Psoas muscle (tissue), 8 donors: ENCODE measurements at places on chromosomes 1 and 21. TPM values are rescaled to one million over a fixed set of nuclear protein-coding genes. Genes with fewer than 3 reads are reported as not detected.

LCE1B gene
- total RNA-seq = not detected

PLA2G2C gene
- total RNA-seq = not detected

DDR2 gene
- 21.2 TPM for total RNA-seq

IRF6 gene
- total RNA-seq = 0.32 TPM

IGFN1 gene
- 231 TPM for total RNA-seq

TCEA3 gene
- 200 TPM for total RNA-seq

- DNase-seq = no peak
Measured at GRCh38 chr1:205604059-205604458, 27.8 kb downstream of the ELK4 start.

DNA sequence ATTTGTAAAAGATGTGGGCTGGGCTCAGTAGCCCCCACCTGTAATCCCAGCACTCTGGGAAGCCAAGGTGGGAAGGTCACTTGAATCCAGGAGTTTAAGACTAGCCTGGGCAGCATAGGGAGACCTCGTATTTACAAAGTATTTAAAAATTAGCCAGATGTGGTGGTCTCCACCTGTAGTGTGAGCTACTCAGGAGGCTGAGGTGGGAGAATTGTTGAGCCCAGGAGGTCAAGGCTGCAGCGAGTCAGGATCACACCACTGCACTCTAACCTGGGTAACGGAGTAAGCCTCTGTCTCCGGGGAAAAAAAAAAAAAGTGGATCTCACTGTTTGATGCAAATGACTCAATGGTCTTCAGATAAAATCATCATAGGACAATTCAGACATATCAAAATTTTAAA lies 77.5 kb upstream of the RBM34 start:
- DNase-seq = no peak

- DNase-seq = no peak
Measured at GRCh38 chr1:201665036-201665435, 126.1 kb downstream of the NAV1 start.

DNA sequence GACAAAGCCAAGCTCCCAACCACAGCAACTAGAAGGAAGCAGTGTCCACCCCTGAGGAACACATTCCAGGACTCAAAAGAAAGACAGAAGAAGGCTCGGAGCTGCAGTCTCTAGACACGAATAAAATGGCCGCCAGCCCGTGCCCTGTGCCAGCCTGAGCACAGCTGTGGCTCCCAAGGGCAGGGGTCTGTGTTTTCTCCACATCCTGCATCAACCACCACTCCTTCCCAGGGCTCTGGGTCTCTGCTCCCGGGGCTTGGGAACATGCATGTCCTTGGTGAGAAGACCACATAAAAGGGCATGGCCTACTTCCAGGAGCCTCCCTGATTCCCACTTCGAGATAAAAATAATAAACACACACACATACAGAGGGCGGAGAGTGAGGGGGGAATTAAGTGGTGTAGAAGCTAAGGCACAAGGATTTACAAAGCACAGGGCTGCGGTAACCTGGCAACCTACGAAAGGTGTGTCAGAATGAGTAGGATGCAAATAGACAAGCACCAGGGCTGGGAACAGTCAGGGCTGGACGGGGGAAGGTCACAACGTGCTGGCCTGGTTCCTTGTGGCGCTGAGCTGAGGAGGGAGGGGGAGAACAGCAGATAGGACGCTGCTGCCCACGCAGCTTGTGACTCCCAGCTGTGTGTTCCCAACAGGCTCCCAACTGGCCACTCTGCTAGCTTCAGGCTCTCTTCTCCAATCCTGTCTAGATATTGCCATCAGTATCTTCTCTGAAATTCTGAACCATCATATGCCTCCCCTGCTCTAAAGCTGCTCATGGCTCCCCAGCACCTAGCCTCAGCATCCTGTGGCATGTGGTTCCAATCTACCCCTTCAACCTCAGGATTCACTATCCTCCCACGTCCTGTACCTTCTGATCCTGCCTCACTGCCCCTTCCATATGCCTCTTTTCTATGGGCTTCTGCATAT lies 72.5 kb downstream of the CD34 start:
- peak; percentile 76 for DNase-seq

DNA sequence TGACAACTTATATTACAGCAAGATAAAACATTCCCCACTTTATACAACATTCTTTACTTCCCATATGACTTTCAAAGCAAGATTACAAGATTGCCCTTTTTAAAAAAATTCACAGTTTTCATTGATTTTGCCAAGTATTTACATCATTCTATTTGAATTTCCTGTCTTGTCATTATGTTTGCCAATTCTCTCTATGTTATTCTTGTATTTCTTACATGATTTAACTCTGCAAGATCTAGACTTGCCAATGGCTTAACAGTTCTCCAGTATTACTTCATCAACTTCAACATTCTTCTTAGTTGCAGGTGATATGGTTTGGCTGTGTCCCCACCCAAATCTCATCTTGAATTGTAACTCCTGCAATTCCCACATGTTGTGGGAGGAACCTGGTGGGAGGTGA lies 31.6 kb downstream of the FMO4 start:
- DNase-seq = no peak

DNA sequence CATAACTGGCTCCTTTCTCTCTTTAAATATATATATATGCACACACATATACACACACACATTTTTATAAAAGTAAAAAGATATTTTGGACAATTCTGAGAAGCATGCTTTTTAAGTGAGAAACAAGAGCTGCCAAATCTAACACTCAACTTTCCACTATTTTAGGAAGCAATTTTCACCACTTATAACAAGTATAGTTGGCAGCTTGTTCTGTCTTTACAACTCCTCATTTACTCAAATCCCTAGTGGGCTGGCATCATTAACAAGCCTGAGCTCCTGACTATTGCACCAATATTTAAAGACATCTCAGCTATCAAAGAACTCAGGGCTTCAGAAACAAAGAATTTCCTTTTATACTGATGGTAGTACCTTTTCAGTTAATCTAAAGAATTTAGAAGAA lies 76.6 kb downstream of the RAB3GAP2 start:
- no peak for DNase-seq

DNA sequence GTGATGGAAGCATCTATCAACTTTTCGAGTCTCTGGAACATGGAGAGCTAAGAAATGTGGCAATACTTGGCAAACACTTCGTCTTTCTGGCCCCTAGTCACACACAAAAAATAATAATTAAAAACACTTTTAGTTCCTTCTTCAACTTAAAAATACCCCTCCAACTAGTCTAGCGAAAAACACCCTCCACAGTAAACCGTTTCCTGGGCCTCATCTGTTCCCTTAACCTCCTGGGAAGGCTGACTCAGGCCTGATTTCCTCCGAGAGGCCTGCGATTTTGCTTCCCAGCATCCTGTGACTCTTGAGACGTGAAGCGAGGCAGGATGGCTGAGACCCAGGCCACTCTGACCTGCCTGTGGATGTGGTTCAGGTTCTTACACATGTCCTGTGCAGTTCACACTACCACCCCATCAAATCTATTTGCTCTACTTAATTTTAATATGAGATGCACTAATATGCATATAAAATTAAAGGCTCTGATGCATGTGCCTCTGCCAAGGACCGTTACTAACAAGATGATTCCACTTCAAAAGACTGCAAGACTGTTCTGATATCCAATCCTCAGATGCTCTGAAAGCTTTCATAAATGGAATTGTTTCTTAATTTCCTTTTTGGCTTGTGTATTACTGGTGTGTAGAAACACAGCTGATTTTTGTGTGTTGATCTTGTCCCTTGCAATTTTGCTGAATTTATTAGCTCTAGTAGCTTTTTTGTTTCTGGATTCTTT lies 3.5 kb downstream of the NAV1 start:
- peak; percentile 52 for DNase-seq

GRCh38 chr1:234961456-234962339 lies 166.9 kb downstream of the TOMM20 start:
- no peak for DNase-seq

DNA sequence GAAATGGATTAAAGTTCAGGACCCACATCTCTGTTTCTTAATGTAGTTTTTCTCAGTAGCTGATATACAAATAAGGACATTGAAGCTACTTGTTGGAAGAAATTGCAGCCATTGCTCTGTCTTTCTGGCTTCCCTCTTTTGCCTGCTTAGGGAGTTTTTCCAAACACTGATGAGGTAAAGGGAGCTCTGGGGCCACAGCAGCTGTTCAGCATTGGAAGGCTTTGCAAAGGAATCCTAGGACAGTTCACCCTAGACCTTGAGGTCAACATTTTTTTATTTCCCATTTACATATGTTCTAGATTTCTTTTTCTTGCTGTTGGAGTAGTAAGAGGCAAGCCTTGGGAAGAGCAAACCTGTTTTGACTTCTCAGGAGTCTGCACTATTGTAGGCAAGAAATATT lies 126.9 kb upstream of the PLPPR5 start:
- no peak for DNase-seq

DNA sequence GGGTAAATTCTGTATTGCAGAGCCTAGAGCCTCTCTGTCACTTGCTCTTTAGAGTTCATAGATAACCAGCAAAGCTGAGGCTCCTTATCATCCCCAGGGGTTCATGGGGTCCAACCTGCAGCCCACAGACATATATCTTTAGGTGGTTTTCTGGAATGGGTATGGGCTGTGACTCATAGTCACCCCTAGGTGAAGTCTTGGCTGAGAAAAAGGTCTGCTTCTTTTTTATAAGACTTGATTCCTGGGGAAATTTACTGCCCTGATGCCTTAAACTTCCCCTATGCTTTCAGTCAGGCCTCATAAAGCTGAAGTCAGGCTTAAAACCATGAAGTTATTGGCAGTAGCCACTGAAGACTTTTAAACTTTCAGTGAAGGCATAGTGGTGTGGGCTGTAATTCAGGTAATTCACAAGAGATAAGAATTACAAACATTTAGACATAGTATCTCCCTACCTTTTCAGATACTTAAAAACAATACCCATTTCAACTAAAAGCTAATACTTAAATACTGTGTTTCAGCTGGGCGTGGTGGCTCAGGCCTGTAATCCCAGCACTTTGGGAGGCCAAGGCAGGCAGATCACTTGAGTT lies 46.8 kb downstream of the MACO1 start:
- DNase-seq = no peak

GRCh38 chr1:234486858-234487840 lies 8.2 kb upstream of the TARBP1 start:
- DNase-seq = no peak

DNA sequence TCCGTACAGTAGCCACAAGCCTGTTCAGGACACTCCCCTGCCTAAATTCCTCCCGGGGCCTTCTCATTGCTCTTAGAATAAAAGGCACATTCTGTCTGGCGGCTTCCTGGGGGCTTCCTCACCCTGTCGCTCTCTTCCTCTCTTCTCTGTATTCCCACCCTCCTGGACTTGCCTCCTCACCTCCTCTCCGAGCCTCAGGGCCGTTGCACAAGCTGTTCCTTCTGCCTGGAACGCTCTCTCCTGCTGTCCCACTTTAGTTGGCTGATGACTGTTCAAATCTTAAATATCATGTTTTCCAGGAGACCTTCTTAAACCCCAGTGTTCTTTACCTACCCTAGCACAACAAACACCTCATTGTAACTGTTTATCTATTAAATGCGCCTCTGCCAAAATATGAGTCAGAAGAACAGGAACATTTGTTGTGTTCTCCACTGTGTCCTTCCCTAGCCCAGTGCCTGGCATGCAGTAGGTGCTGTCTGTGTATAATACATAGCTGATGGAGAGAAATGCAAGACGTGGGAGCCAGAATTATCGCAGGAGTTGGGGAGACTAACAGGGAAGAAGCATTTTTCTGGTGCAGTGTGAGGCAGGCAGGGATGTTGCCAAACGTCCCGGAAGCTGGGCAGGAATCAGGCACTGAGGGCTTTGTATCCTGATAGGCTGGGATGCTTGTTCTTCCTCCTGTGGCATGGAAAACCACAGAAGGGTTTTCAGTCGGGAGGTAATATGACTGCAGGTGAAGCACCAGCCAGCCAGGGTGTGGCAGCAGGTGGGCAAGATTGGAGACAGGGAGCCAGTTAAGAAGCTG lies 24.1 kb upstream of the THRAP3 start:
- DNase-seq = no peak

DNA sequence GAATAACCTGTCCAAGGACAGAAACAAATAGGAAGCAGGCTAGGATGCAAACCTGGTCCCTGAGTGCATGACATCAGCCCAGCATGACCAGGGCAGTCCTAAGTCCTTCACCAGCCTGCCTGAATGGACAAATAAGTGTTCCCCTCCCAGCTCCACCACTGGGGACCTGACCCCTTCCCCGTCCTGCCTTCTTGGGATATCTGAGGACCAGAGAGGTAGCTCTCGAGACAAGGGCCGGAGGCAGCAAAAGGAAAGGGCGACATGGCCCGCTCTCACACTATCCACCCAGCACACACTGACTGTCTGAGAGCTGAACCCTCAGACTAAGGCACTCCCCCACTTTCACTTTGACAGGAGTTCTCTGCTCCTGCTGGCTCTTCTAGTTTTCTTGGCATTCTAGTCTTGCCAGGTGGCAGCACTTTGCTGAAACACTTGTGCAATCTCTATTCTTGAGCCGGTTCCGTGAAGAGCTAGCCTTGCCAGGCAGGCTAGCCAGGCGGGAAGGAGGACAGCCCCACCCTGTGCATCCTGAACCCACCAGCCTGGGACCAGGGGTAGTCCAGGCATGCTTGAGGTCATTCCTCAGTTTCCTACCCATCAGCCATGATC lies 251.1 kb upstream of the RAB4A start:
- DNase-seq = no peak

- DNase-seq = no peak
Measured at GRCh38 chr1:23122796-23123195, 45.9 kb downstream of the LUZP1 start.

GRCh38 chr1:240193679-240194078 lies 102.0 kb downstream of the FMN2 start:
- no peak for DNase-seq

GRCh38 chr1:101667761-101668160 lies 329.0 kb downstream of the OLFM3 start:
- DNase-seq = no peak

- DNase-seq = no peak
Measured at GRCh38 chr1:232702911-232703310, 73.0 kb upstream of the SIPA1L2 start.
